Activated T-helper 17 cell treated with anti-CD3 and anti-CD28 coated beads, Interleukin-2, amount 50 U/mL, for 72 hours (primary cell): ENCODE measurements at places on chromosomes 3 and 15.

DNA sequence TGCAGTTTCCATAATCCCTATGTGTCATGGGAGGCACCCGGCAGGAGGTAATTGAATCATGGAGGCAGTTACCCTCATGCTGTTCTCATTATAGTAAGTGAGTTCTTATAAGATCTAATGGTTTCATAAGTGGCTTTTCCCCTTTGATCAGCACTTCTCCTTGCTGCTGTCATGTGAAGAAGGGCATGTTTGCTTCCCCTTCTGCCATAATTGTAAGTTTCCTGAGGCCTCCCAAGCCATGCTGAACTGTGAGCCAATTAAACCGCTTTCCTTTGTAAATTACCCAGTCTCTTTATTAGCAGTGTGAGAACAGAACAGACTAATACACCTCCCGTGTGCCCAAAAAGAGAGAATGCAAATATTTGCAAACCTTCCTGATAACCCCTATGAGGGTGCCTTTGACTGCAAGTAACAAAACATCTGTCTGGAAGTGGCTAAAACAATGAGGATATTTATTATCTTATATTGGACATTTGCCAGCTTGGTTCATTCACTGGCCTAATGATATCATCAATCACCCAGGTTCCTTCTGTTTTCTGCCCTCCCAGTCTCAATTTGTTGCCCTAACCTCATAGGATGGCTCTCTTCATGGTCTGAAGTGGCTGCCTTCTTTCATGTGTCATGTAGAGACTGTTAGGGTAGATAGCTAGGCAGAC is 68.7 kb downstream of the BHLHE40 start:
- ATAC-seq = no peak

- no peak for ATAC-seq
Observed at GRCh38 chr15:72833561-72833960, 50.0 kb upstream of the ADPGK start.

GRCh38 chr15:75648156-75649000 is 666 bp downstream of the SNX33 start:
- ATAC-seq = peak; percentile 1

DNA sequence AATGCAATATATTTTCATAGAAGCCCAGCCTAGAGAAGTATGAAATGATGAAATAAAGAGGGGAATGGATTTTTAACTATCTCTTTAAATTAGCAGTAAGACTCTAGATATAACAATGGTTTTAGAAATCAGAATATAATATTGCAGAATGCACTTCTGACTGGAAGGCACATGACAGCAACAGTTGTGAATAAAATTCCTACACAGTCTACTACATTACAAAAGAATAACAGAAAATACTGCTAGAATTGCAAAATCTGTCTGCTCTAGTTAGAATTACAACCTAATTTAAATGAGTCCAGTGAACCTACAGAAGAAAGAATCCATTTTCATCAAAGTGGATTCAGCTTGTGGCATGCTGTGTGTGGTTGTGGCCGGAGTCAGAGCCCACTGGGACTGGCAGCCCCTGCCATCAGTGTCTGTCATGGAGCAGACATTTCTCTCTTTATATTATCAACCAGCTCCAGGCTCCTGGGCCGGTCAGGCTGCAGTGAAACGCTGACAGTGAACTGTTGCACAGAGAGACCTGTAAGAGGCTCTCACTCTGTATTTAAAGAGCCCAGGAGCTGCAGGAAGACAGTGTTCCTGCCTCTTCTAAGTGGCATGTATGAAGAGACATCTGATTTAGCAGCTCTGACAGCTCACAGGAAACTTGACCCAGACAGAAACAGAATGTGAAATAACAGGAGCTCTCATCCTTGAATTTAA is 1523.8 kb upstream of the CADM2 start:
- no peak for ATAC-seq

DNA sequence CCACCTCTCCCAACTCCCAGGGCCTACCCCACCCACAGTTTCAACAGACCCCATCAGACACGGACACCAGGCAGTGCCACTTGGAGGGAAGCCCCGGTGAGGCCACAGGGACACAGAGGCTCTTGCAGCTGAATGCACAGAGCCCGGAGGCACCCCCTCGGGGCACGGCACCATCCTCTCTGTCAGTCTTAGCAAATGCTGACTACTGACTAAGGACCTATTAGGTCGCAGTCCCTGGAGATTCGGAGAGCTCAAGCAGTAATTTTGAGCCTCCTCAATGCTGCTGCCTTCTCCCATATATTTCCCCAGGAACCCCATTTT is 79.9 kb downstream of the VGLL4 start:
- ATAC-seq = no peak

DNA sequence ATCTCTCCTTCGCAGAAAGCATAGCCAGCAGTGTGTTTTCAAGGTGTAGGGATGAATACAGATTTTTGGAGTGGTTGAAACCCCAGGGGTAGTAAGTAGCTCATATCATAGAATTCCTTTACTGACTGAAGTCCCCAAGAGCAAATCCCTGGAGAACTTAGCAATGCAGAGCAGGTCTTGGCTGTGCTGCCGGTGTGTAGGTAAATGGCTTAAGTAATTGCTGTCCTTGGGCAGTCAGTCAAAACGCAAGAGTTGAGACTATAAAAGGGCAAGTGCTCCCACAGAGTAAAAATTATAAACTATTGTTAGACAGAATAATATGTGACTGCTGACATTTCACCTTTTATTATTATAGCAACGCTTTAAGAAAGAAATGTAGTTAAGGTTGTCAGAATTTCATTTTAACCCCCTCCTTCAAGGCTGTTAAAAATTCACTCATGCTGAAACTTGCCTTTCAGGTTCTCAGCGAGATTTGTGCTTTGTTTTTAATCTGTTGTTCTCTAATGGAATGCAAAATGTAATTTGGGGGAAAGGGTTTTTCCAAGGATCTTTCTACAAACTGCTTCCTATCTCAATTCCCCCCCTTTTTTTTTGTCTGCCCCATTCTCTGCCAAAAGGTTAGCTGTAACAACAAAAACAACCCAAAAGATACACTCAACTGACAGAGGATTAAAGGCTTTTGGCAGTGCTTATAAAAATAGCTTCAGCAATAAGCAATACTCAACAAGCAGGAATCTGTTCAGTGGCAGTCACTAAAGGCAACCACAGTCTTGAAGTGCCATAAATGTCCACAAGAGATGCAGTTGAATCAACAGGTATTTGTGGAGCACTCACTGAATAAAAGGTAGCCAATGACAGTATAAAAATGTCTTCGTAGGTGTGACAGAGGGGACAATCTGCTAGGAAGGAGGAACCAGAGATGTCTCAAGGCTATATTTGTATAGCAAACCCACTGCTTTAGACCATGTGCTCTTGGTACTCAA is 105.3 kb downstream of the THRB start:
- ATAC-seq = no peak

- ATAC-seq = peak; percentile 13
Observed at GRCh38 chr3:25663347-25663868, 1.3 kb downstream of the TOP2B start.

DNA sequence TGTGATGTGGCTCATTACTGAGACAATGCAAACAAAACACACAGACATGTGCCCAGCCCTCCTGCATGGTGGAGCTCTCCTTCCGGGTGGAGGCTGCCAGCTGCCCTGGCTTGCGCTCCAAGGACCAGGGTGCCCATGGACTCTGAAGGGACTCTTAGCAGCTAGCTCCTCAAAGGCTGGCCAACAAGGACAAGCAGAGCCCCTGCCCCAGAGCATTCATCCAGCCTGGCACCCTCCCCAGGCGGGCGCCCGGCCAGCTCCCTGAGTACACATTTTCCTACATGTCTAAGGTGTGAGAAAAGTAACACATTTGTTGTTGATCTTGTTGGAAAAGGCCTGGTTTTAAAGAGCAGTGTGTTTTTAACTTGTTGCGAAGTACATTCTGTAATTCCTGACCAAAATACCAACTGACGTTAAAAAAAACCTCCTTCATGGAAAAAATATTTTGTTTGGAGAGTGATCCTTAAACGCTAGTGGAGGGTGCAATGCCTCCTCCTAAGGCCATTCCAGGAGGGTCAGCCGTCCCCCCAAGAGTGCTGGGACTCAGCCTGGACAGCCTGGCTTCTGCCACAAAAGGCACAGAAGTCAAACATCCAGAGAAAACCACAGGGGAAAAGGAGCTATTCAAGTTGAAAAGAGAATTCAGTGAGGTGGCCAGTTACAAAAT is 86.9 kb downstream of the KLF15 start:
- ATAC-seq = no peak

GRCh38 chr3:23519314-23520208 is 286.2 kb upstream of the UBE2E1 start:
- ATAC-seq = no peak

- ATAC-seq = no peak
Observed at GRCh38 chr3:147370349-147370748, 36.0 kb downstream of the ZIC4 start.

GRCh38 chr3:15339786-15340215 is 7.4 kb upstream of the SH3BP5 start:
- ATAC-seq = no peak

- no peak for ATAC-seq
Observed at GRCh38 chr3:52787672-52788625, 6.6 kb upstream of the ITIH3 start.

DNA sequence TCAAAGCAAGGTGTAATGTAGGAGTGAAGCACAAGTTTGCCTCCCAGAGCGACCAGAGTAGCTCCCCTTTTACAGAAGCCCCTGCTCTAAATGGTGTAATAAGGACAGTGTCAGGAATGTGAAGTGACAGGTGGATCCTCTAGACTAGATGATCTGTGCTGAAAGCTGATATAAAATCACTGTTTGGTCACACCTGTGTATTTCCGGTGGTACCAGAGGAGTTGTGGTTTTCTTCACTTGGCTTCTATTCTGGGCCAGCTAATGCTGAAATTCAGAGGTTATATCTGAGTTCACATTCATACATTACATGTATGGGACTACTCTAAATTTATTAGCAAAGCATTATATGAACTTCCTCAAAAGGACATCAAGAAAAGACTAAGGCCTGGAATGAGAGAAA is 117.4 kb downstream of the IL1RAP start:
- ATAC-seq = no peak

GRCh38 chr3:184597829-184598573 is 36.4 kb downstream of the EPHB3 start:
- no peak for ATAC-seq

GRCh38 chr15:50049871-50050270 is 69.2 kb downstream of the ATP8B4 start:
- ATAC-seq = no peak

GRCh38 chr3:4409971-4410573 is 57.0 kb downstream of the SUMF1 start:
- ATAC-seq = peak; percentile 79

DNA sequence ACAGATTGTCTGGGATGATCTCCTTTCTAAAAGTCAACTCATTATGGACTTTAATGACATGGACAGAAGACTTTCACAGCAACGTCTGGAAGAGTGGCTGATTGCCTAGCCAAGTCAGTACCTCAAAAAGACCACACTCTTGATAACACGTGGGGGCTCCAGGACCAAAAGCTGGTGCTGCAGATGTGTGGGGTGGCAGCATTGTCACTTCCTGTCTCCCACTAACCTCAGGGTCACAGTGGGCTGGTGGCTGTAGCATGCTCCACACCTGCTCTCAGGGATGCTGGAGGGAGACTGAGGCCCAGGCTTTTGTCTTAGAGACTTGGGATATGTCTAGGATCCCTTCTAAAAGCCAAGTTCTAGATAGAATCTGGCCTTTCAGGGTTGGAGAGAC is 118.1 kb downstream of the APBA2 start:
- no peak for ATAC-seq

DNA sequence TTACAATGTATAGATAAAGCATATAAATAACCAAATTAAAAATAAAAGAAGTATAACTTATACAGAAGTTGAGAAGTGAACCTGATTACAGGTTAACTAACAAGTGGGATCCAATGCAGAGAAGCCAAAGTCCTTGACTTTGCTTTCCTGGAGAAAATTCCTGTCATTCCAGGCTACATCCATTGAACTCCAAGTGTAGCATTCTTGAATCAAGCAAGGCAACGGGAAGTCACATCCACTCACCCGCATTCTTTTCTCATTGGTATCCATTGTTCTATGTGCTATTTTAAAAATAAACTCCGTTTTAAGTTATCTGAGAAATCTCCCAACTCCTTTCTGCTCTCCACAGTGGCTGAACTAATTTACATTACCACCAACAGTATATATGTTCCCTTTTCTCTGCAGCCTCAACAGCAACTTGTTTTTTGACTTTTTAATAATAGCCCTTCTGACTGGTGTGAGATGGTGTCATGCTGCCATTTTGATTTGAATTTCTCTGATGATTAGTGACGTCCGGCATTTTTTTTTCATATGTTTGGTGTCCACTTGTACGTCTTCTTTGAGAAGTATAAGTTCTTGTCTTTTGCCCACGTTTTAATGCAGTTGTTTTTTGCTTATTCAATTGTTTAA is 534.3 kb downstream of the ROBO1 start:
- no peak for ATAC-seq

- no peak for ATAC-seq
Observed at GRCh38 chr15:95429345-95429744, 901.2 kb upstream of the NR2F2 start.

- no peak for ATAC-seq
Observed at GRCh38 chr3:9938966-9939365, 5.3 kb downstream of the CRELD1 start.

- ATAC-seq = no peak
Observed at GRCh38 chr15:66870880-66871388, 168.9 kb downstream of the SMAD6 start.

DNA sequence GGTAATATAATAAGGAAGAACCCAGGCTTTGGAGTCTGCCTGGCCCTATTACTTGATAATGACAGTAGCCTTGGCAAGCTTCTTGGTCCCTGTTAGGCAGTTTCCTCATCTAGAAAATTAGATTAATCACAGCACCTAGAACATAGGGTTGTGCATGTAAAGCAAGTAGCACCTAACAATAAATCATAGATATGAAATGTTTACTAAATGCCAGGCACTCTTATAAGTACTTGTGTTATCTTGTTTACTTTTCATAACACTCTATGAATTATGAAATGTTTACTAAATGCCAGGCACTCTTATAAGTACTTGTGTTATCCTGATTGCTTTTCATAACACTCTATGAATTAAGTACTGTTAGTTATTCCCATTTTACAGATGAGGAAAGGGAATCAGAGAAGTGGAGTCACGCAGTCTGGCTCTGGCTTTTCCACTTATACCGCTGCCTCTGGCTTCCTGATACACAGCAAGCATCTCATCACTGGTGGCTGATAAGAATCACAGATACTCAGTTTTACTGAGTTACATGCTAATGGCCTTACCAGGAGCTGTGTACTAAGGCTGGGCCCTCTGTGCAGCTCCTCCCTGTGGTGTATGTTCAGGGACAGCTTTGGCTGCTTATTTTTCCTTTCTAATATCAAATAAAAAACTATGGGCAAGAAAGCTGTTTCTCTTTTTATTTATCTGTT is 123.4 kb downstream of the FEZF2 start:
- ATAC-seq = no peak

DNA sequence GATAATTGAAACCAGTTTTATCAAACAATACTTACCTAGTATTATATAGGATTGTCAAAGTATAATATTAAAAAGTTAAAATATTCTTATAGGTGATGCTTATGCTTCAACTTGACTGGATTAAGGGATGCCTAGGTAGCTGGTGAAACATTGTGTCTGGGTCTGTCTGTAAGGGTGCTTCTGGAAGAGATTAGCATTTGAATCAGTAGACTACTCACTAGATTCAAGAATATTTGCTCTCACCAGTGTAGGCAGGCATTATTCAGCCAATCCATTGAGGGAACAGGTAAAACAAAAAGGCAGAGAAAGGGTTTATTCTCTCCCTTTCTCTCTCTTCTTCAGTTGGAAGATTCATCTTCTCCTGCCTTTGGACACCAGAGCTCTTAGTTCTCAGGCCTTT is 486.8 kb upstream of the GOLIM4 start:
- no peak for ATAC-seq
